ENCODE measurements at places on chromosomes 12 and 14.

- DNase-seq, result no peak
Measured at GRCh38 chr14:57323721-57324120, 55.0 kb downstream of the AP5M1 start.

DNA sequence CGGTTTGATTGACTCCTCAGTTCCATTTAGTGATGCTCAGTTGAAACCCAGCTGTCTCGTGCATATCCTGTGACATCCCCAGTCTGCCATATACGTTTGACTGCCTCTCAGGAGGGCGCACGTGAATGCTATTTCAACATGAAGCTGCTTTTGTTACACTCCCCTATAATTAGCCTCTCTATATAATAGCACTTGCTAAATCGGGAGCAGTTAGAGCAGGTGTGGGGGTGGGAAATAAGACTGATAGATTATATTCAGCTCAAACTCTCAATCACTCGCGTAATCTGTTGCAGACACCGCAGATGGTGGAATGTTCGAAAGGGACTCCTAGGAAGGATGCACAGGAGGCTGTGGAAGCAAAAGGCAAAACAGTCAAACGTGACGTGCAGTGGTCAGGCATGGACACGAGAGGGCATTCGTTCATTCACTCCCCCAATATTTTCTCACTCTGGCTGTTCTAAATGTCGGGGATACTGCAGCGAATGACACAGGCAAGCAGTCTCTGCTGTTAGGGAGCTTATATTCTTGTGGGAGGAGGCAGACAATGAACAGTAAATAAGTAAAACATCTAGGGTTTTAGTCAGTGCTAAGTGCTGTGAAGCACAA is 29.8 kb downstream of the KCNA1 start:
- DNase-seq, result no peak

DNA sequence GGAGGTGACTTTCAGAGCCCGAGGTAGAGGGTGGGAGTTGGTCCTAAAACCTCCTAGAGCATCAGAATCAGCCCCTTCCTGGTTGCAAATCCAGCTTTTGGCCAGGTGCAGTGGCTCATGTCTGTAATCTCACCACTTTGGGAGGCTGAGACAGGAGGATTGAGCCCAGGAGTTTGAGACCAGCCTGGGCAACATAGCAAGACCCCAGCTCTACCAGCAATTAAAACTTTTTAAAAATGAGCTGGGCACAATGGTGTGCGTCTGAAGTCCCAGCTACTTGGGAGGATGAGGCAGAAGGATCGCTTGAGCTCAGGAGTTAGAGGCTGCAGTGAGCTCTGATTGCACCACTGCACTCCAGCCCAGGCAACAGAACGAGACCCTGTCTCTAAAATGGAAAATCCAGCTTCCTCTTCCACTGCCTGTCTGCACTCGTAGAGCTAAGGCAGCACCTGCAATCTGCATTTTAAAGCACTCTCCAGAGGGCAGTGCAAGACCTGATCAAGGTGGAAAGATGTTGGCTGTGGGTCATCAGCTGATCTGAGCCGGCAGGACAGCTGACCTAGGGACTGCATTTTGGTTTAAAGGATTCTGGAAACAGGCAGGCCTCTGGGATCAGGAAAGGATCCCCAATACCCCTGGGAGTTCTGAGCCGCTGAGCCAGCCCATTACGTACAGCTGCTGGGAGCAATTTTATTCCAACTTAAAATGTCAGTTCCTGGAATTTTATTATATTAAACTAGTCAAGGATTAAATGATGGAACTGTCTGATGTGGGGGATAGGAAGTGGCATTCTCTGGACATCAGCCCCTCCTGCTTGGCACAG is 1.8 kb upstream of the TESC start:
- DNase-seq, result peak; percentile 45

DNA sequence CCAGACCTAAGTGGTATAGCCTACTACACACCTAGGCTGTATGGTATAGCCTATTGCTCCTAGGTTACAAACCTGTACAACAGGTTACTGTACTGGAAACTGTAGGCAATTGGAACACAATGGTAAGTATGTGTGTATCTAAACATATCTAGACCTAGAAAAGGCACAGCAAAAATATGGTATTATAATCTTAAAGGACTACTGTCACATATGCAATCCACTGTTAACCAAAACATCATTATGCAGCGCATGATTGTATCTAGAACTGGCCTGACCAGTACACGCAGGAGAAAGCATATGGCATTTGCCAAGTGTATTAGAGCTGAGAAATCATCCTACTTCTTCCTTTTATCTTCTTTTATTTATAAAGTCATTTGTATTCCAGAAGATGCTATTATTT is 75.5 kb downstream of the SLC8A3 start:
- DNase-seq, result no peak

DNA sequence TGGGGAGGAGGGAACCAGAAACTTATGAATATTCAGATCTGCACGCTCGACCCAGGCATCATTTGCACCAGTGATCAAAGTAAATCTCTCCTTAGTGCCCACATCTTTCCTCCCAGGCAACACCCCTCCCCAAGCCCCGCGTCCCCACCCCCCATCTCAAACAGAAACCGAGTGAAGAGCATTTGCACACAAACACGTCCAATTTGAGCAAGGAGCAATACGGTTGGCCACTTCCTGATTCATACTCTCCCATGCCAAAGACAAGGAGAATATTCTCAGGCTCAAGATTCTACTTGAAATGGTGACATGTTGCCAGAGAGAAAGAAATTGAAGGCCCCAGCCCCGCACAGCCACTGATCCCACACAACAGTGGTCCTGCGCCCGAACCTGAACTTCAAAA is 7.1 kb downstream of the FOXN3 start:
- DNase-seq, result no peak

GRCh38 chr12:97764700-97765099 is 302.1 kb downstream of the RMST start:
- no peak for DNase-seq

- DNase-seq, result no peak
Measured at GRCh38 chr12:27031531-27031930, 9.2 kb downstream of the MED21 start.

DNA sequence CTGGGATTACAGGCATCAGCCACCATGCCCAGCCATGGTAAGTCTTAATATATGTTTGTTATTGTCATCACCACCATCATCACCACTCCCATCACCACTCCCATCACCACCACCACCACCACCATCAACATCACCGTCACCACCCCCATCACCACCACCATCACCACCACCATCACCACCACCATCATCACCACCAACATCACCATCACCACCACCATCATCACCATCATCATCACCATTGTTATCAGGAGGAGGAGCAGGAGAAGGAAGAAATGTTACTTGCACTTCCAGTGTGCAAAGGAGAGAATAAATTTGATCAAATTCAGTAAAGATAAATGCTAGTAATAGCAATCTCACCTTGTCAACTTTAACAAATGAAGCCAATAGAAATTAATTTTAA is 71.2 kb upstream of the CHST11 start:
- no peak for DNase-seq

DNA sequence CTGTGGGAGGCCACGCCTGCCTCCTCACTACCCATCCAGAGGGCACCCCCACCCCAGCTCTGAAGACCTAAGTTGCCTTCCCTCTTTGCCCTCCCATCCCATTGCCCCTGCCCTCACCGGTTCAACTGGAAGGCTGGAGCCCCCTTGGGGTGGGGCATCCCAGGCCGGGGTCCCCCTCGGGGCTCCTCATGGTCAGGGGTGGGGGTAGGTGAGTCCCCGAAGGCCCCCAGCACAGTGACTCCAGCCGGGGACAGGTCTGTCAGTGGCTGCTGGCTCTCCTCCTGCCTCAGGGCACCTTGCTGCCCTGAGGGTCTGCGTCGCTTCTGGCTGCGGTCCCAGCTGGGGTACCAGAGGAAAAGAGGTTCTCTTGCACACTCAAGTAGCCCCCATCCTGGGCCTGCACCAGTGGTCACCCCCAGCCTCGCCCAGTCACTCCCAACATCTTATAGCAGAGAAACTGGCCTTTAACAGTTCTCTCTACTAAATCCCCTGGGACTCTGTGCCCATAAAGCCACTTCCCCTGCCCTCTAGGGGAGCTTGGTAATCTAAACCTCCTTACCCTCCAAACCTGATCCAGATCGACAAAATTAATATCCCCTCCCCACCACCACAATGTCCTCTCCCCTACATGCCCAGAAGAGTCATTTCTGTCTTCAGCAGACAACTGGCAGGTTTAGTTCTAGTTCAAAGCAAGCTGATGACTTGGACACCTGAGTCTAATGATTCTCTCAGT is 5.1 kb downstream of the PIANP start:
- no peak for DNase-seq

DNA sequence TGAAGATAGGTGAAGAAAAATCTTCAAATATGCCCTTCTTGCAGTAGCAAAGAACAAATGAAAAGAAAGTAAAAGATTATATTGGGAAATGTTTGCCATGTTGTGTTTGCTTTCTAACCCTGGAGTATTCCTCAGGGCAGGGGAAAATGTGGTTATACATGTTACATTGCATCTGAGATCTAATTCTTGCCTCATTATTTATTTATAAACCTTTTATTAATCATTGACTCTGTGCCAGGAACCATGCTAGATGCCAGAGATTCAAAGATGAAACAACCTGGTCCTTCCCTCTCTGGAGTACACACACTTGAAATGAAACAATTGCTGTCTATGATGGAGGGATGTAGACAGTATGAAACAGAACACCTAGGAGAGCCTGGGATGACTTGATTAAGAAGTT is 128.1 kb upstream of the HMGA2 start:
- no peak for DNase-seq

DNA sequence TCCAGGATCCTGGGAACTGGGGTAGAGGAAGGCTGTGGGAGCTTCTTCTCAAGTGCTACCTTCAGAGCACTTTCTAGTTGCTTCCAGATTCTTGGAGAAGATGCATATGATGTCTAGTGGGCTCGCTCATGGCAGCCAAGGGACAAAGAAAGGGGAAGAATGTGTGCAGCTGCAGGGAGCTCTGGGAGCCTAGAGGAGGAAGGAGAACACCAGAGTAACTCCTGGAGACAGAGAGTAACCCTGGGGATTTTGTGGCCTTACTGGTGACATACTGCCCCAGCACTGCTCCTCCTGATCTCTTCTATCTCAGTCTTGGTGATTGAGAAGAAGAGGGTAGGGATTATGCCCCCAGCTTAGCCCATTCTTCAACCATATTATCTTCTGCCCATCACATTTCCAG is 10.3 kb upstream of the SP7 start:
- DNase-seq, result no peak

DNA sequence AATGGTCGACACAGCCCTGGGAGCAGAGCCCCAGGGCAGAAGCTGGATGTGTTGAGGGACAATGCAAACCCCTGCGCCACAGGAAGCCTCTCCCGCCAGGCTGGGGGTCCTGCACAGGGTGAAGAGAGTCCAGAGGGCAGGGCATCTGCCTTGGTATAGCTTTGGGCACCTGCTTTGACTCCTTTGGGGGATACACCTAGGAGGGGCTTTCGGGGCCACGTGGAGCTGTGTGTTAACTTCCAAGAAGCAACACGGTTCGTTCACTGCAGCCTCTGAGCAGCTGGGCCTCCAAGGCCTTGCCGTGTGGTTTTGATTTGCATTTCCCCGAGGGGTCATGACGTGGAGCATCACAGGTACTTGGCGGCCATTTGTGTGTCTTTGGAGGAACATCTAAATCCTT is 5.8 kb upstream of the PUS1 start:
- peak; percentile 57 for DNase-seq

DNA sequence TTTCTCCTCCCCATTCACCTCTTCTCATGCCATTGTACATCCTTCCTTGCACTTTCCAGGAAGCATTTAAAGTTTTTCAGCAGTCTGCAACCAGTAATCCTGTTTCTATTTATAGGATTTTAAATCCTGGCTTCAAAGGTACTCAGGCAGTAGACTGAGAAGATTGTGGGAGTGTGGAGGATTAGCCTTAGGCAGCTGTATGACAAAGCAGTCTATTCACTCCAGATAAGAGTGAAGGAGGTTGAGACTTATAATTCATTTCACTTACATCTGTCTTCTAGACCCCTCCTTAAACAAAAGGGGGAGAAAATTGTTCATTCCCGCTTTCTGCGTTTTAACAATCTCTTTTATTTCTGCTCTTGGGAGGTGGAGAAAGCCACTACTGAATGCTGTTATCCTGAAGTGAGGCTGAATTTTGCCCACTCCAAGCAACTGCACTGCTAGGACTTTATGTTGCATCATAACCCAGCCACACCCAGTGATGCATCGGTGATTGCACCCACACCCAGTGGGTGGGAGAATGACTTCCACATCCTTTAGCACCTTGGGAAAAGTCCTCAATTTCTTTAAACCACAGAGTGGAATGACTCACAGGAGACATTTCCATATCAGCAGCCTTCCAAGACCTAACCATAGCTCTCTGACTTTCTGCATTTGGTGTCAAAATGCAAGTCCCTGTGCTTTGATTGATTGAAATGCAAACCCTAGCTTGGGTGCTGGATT is 382.5 kb upstream of the ATP2B1 start:
- no peak for DNase-seq

DNA sequence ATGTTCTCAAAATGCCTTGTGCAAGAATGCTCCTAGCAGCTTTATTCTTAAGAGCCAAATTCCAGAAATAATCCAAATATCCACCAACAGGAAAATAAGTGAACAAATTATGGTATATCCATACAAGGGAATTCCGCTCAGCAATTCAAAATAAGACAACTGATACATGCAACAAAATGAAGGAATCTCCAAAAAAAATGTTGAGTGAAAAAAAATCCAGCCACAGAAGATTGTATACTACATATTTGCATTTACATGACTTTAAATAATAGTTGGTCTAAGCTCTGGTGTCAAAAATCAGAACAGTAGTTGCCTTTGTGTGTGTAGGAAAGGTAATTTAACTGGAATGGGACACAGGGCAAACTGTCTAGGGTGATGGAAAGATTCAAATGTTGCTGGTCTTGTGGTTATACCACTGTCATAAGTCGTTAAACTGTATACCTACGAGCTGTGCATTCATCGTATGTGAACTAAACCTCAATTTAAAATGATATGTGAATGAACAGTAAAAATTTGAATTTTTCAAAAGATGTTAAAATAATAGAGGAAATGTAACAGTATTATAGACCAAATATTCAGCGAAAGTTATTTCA is 3.2 kb downstream of the CD69 start:
- DNase-seq, result no peak

GRCh38 chr14:67763158-67763822 is 53.1 kb downstream of the ZFYVE26 start:
- DNase-seq, result no peak

DNA sequence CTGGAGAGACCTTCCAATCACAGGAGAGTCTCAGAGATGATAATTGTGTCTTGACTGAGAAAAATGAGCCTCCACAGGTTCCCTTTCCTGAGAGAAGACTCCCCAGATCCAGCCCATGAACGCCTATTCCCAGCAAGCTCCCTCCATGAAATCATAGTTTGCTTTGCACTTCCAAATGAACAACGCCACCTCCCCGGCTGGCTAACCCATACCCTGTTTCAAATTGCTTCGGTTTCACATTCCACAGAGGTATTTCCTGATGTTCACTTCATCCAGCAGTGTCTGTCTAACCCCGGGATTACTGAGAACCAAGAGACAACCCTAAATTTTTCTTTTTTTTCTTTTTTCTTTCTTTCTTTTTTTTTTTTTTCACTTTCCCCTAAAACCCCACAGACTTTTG is 124.1 kb upstream of the RFLNA start:
- no peak for DNase-seq

GRCh38 chr12:123151457-123152454 is 866 bp upstream of the PITPNM2 start:
- no peak for DNase-seq

- no peak for DNase-seq
Measured at GRCh38 chr12:45535610-45536180, 193.8 kb upstream of the ARID2 start.

GRCh38 chr14:36580856-36581831 is 1.3 kb downstream of the NKX2-8 start:
- no peak for DNase-seq
